Fibroblast of the conjunctiva (primary cell): ENCODE measurements at places on chromosomes 3 and 15.

GRCh38 chr3:56119575-56120349, 348.5 kb downstream of the ERC2 start:
- peak; percentile 78 for DNase-seq

GRCh38 chr15:40072216-40072990, 33.4 kb upstream of the SRP14 start:
- DNase-seq: no peak

DNA sequence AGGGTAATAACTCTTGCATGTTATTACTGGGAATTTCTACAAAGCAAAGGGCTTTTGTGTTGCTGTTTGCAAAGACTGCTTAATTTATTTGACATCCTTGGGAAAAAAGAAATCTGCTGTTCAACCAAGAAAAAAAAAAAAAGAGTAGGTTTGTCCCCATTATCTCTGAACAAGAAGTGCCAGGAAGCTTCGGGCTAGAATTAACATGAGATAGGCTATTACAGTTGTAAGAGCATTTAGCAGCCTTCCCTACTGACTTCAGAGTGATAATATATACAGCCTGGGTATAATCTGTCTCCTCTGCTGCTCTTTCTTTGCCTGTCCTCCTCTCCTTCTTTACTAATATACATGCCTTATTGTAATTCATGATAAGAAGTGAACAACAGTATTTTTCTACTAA, 23.3 kb upstream of the CHMP2B start:
- DNase-seq: no peak

GRCh38 chr3:98329392-98330124, 24.1 kb upstream of the OR5K4 start:
- peak; percentile 26 for DNase-seq

DNA sequence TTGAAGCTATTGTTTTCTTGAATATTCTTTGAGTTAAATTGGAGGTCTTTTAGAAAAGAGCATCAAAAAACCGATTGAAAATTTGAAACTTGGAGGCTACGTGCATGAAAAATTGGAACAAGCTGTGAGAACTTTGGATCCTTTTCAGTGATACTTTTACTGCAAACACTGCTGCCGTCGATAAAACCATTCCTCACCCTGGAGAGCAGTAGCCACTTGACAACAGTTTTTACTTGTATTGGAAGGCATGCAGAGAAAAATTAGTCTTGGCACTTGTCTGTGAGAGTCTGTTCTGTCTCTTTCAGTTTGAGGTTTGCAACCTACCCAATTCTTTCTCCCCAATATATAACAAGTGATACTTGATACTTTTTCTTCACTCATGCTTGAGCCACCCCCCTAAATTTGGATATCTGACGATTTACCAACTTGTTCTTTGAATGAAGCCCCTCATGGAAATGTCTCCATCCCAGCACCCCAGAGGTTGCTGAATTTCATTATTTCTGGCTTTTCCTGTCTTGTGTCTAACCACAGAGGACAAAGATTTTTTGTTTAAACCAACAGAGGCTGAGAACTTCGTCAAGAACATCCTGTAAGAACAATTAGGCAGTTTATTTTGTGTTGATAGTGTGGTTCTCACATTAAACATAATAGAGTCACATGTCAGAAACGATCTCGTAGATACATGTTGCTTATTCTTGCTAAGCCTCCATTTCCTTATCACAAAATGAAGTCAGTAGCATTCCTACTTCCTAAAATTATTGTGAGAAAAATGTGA, 307.3 kb upstream of the PLSCR5 start:
- no peak for DNase-seq

DNA sequence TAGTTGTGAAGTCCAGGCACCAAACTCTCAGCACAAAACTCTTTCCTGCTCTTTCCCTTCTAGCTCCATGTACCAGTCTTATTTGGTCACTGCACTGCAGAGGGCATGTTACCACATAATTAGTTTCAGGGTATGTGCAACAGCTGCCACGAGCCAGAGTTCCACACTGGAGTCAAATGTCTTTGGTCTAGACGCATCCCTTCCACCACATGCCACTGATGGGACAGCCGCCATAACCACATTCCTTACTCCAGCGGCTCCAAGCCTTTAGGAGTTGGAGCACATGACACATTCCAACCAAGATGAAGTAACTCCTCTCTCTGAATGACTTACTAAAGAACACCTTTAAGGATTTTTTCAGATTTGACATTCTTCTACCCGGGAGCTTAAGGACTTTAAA, 153.4 kb downstream of the ERC2 start:
- DNase-seq: no peak

DNA sequence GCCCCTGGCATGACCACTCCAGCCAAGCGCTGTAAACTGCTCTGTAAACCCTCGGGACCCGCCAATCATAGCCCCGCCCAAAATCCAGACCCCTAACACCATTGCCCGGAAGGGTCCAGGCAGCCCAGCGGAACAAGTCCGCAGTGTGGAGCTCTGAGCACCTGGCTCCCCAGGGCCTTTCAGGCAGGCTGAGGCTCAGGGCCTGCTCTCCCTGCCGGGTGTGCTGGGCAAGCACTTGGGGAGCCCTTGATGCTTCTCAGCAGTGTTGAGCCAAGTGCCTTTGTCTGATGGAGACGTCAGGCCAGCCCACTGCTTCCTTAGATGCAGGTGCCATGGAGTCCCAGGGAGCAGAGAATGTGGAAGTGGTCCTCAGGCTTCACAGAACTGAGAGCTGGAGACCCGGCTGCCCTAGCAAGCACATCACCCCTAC, 106.2 kb downstream of the TLE3 start:
- DNase-seq: no peak

DNA sequence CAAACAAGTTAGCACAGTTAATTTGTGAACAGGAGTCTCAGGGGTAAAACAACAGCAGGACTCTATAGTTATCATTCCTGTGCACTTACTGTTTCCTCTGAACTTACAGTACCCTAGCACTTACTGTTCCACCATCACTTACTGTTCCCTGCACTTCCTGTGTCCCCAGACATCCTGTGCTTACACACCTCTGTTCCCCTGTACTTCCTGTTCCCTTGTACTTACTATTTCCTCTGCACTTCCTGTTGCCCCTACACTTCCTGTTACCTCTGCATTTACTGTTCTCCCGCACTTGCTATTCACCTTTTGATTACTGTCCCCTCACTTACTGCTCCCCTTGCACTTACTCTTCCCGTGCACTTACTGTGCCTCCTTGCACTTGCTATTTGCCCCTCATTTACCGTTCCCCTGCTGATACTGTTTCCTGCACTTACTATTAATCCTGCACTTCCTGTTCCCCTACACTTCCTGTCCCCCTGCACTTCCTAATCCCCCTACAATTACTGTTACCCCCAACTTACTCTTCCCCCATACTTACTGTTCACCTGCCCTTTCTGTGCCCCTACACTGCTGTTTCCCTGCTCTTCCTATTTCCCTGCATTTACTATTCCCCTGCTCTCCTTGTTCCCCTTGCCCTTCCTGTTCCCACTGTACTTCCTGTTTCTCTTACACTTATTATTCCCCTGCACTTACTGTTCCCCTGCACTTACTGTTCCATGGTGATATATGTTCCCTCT, 30.3 kb downstream of the TPRA1 start:
- no peak for DNase-seq

- DNase-seq: peak; percentile 83
Observed at GRCh38 chr3:53243165-53243564, 12.7 kb downstream of the TKT start.

- DNase-seq: no peak
Observed at GRCh38 chr3:151843275-151843674, 29.4 kb downstream of the AADAC start.

DNA sequence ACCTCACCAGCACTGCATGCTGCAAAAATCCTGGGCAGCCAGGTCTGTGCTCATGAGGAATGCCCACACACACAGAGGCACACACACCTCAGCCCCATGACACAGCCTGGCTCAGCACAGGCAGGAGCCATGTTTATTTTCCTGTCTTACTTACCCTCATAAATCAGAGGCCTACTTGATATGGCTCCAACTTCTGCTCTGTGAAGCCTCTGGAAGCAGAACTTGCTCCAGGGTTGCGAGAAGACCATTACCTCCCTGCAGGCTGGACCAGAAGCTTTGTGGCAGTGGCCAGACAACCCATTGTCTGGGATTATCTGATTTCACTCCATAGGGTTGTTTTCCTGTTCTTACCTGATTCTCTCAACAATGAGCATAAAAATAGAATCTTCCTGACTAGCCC, 43.8 kb upstream of the CMTM8 start:
- no peak for DNase-seq

DNA sequence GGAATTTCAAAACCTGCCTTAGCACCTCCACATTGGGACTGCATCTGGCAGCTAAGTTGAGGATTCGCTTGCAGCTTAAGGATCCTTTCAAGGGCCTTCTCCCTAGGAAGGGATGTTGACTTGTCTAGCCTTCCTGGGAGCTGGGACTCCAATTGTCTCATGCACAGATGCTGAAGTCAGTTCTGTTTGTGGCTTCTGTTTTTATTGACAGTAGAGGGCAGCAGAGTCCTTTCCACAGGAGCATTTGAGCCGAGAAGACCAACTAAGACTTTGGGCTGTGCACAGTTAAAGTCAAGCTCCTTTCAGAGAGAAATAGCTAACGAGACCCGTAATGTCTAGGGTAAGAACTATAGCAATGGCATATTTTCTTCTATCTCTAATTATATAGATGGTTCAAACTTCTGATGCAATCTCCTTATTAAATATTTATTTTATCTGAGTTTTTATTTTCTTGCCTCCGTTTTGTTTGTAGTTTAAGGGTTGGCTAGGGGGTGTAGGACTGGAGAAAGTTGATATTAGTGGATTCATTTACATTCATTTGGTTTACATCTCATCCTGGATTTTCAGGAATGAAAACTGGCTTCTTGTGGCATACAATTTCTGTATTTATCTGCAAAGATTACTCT, 59.7 kb upstream of the KBTBD8 start:
- DNase-seq: peak; percentile 48

- DNase-seq: no peak
Observed at GRCh38 chr15:80732818-80733217, 37.7 kb downstream of the ABHD17C start.

DNA sequence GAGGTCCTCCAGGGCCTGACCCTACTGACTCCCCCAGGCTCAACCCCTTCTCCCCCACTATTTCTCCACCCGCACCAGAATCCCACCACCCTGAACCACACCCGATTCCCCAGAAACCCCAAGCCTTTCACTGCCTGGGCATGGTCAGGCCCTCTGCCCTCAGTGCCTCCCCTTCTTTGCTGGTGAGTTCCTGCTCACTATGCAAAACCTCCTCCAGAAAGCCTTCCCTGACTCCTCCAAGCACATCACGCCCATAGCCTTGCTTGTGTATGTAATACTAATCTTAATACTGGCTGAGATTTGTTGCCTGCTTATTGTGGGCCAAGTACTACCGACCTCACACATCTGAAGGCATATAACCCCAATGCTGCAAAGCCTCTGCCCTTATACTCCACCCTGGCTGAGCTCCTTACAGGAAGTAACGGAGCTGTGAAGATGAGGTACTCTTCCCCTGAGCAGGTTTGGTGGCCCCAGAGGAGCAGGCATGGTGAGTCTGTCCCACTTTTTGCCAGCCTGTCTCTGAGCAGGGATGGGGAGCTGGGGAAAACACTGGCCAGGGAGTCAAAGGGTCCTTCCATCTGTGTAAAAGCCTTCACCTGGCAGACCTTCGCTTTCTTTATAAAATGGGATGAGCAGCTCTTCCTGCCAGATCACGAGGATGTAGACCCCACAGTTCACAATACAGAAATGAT, 9.5 kb downstream of the RAB6B start:
- DNase-seq: no peak

DNA sequence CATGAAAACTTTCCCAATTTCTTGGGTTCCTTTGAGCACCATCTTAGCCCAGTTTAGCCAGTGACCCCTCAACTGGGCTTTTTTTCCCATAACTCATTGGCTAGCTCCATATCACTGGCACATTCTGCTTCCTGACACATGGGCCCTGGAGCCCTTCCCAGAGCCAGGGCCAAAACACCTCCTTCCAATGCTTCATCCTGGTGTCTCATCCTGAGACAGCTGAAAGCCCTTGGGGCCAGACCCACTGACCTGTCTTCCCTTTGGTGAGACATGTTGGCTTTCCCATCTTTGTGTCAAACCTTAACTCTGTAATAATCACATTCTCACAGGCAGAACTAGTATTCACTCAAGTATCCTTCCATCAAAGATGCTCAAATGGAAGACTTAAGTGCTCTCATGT, 82.6 kb upstream of the SMAD3 start:
- DNase-seq: no peak

GRCh38 chr15:68578980-68579935, at the start of gene CORO2B:
Gene CORO2B, plus strand, starts transcription at chr15:68578993. Its CDS starts 270 bp downstream, at chr15:68579263.
- DNase-seq: no peak

DNA sequence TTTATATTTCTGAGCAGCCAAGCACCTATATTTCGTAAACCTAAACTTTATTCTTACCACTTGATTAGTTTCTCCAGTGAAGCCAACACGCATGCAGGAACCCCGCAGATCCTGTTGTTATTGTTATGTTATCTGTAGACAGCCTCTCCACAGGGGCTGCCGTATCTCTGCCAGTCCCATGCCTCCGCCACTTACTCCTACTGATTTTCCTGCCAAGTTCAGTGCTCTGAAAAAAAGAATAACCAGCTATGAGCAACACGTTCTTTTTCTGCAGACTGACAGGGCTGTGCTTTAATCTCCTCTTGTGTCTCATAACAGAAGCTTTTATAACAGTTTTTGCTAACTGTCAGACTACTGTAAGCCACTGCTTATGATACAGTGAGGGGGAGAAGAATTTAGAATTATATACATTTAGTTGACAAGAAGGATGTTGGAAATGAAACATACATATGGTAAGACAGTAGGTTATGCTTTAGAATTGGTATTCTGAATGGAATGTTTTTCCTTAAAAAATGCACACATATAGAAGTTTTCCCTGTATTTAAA, 347.4 kb downstream of the SI start:
- no peak for DNase-seq

DNA sequence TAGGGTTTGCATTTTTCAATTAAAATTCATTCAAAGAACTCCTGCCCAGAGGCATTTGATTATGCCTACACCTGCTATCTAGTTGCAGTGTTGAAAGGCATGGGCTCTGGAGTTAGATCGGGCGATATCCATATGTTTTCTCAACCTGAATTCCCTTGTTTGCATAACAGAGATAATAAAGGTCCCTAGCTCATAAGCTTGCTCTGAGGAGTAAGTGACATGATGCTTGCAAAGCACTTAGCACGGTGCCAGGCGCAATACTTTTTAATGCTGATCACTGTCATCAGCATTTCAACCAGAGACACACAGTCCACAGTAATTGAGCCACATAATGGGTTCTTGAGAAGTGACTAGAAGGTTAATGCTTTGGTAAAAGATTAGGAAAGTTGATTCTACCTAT, 106.3 kb upstream of the SAMMSON start:
- no peak for DNase-seq

GRCh38 chr15:85314146-85314545, 66.3 kb upstream of the AKAP13 start:
- DNase-seq: no peak

- DNase-seq: no peak
Observed at GRCh38 chr3:125394406-125394805, 19.3 kb upstream of the ZNF148 start.
